ENCODE measurements at places on chromosomes 2 and 18. TPM values are rescaled to one million over a fixed set of nuclear protein-coding genes. Genes with fewer than 3 reads are reported as not detected.

Gene PRSS56
- polyA plus RNA-seq = not detected

Gene CNDP1
- 90.4 TPM for polyA plus RNA-seq

Gene EVA1A
- 4.9 TPM for polyA plus RNA-seq

Gene ACTR3
- 111 TPM for polyA plus RNA-seq

Gene NYAP2
- 0.20 TPM for polyA plus RNA-seq

Measured in brain (organoid and tissue), 16 donors.